Activated CD4-positive, alpha-beta T cell treated with anti-CD3 and anti-CD28 coated beads, Interleukin-2, Interleukin-4, amounts not matched to agents 100 ng/mL and 50 ng/mL, durations not matched to agents 16 hours and 8 hours (primary cell): ENCODE measurements at places on chromosomes 7 and 10.

DNA sequence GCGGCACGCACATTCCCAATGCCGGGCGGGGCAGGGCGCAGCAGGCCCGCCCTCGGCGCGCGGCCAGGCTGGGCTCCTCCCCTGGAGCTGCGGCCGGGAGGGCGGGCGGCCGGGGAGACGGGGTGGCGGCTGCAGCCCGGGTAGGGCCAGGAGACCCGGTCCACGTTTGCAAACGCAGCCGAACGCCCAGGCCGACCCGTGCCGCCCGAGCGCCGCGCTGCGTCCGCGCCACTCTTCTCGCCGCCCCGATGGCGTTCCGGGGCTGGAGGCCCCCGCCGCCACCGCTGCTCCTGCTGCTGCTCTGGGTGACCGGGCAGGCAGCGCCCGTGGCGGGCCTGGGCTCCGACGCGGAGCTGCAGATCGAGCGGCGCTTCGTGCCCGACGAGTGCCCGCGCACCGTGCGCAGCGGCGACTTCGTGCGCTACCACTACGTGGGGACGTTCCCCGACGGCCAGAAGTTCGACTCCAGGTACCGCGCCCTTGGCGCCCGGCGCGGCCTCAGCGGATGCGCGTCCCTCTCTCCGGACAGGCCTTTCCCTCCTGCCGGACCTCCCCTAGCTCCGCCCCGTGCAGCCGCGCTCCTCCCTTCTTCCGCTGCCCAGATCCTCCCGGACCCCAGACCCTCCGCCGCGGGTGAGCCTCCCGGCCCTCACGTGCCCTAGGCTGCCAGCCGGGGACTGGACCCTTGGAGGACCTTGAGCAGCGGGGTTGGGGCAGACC, at the start of gene FKBP9:
FKBP9 (plus strand) TSS at position 115 of the 720 bp plus-strand sequence; CDS start at position 249, 134 bp downstream.
- DNase-seq: no peak

DNA sequence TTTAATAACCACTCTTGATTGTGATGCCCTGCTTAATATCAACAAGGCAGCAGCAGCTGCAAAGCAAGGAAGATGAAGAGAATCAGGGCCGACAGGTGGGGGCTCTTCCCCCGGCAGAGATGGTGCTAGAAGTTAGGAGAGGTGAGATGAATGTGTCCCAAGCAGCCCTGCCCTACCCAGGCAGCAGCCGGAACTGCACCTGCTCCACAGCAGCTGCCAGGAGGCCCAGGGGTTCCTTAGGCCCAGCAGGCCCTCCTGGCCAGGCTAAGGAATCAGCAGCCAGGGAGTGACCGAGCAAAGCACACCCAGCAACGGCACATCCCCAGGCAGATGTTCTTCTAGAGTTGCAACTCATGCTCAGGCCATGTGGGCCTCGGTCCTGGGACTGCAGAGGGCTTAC, 17.9 kb downstream of the AFAP1L2 start:
- no peak for DNase-seq

DNA sequence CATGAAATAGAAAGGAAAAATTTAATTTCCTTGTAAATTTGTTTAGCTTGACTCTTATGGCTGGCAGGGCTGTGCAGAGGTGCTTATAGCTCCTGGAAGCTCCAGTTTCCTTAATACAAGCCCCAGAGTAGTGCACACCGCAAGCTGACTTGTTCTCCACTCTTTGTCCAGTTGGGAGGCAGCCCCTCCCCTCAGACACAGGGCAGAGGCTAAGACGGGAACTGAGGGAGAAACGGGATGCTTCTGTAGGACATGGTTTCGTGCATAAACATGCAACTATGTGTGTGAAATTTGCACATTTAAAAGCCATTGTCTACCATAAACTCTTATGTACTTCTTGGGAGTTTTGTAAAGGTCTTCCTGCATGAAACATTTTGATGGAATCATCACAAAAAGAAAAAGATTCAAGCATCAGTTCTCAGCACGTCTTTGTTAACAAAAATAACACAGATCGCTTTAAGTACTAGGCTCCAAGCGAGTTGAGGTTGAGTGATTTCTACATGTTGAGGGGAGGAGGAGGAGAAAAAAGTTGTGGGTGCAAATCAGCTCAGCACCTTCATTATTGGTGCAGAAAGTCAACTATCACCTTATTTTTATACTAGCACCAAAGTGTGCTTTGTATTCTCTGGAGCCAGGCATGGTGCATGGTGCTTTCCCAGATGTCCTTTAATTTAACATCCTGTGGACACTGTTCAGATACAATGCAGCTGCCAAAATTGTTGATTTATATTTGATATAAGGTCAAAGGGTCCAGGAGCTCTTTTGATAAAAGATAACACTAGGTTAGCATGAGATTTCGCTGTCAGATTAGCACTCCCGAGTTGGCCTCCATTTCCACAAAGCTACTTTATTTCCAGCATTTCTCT, 124.5 kb downstream of the CHN2 start:
- no peak for DNase-seq

GRCh38 chr10:29007748-29008610, 280.9 kb upstream of the LYZL1 start:
- DNase-seq: no peak

DNA sequence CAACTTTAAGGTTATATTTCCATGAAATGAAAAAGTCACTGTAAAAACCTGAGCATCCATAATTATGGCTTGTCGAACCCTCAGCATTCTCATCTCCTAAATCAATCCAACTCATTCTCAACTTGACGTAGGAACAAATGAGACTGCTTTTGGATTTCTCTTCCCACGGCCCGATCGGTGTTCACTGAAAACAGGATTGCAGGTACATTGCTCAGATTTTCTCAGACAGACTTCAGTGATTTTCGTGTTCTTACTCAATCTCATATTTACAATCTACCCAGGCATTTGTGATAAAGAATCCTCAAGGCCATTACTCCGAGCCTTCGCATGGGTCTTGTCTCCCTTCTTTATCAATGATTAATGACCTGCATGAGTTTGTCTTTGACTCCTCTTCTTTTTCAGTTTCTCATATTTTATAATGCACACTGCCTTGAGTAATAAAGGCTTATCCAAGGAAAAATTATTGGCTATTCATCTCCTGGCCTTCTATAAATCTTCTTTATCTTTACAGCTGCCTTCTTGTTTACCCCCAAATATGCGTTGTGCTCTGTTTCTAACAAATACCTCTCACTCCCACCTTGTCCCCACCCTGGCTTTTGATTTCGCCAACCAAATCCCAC, 90.4 kb upstream of the MYO3A start:
- no peak for DNase-seq

DNA sequence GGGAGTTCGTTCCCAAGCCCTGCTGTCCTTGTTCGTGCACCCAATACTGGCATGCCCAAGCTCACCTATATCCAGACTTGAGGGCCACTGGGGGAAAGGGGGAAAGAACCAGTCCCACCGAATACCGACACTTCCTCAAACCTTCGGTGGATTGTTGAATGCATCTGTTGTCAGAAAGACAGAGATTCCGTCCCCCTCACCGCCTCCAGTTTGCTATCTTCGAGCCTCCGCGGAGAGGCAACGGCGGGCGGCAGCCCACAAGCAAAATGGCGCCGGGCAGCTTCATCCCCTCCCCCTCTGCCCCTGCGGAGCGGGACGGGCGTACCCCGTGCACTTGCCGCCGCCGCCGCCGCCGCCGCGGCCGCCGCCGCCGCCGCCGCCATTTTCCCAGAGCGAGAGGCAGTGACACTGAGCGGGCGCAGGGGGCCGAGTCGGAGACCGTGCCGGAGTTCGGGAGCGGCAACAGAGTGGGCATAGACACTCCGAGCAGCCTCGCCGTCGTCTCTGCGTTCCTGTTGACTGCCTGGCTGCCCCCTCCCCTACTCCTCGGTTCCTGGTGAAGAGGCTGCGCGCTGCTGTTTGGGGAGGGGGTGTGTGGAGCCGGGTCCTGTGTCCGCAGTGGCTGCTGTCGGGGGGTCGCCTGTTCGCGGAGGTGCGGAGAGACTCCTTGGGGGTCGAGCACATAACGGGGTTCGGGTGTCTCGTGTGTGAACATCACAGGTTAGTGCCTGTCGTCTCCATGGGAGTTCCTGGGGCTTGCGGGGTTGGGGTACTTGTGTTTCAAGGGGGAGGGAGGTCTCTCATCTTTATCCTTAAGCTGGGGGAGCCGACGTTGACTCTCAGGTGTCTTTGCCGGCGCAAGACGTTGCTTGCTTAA, at the start of gene KMT2E:
KMT2E (plus strand) TSS at position 390 of the 877 bp plus-strand sequence. CDS start 26,748 bp downstream, outside the sequence.
- peak; percentile 91 for DNase-seq

DNA sequence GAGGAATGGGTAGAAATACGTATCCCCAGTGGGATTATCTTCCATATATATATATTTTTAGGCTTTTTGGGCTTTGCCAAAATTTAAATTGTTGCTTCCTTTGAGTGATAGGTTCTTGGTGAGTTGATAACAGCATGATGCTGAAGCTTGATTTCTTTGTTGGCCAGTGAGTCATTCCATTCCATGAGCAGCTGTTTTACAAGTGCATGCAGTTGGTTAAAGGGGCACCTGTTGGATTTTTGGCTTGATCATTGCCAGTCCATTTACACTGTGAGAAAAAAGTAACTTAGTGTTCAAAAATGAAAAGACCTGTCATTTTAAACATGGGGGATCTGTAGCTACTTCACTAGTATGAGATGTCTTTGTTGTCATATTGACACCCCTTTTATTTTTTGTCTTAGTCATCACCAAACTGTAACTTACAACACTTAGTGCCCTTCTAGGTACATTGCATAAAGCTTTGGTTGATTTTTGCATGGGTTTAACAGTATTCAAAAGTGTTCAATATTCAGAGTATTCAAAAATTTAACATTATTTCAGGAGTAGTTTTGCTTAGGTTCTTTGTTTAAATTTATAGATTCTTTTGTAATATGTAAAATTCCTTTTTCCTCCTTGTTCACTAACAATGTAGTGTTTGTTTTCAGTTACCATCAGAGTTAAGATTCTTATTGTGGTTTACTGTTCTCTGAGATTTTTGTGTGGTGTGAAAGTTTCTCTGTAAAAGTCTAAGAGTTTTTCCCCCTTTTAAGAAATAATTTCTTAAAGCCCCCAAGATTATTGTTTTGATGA, 8.8 kb downstream of the AKAP9 start:
- DNase-seq: peak; percentile 35

GRCh38 chr7:11655163-11655562, 176.8 kb downstream of the THSD7A start:
- DNase-seq: no peak

DNA sequence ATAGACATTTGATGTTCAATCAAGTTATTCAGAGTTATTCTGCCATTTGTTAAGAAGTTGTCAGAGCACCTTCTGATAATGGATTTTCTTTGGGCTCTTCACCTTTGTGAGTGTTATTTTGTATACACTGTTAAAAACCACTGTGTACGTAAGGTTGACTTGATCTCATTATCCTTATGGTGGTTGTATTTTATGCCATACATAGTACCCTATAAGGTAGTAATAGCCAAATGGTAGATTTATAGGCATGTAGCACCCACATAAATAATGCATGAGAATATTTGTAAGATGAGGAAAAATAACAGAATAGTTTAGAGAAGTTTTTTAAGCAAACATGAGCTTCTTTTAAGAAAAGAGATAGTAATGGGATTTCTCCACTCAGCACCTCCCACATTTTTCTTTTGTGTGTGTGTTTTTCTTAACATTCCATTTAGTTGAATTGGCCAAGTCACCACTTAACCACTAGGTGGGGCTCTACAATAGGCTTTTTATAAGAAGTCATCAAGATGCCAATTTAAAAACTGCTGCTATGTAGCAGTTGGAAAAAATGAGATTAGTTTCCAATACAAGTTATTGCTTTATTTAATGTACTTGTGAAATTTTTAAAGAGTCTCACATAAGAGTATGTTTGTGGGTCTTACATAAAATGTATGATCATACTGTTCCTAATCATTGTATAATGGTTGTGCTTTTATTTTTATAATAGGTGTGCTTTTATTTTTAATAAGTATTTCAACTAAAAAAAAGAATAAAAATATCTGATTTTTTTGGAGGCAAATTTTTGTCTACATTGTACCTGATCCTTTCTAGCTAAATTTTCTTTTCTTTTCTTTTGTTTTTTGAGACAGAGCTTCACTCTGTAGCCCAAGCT, 41.1 kb upstream of the STMP1 start:
- peak; percentile 50 for DNase-seq

GRCh38 chr10:70759781-70760180, 25.4 kb downstream of the TBATA start:
- no peak for DNase-seq

GRCh38 chr7:102942868-102943267, 30.1 kb downstream of the LRRC17 start:
- DNase-seq: no peak

DNA sequence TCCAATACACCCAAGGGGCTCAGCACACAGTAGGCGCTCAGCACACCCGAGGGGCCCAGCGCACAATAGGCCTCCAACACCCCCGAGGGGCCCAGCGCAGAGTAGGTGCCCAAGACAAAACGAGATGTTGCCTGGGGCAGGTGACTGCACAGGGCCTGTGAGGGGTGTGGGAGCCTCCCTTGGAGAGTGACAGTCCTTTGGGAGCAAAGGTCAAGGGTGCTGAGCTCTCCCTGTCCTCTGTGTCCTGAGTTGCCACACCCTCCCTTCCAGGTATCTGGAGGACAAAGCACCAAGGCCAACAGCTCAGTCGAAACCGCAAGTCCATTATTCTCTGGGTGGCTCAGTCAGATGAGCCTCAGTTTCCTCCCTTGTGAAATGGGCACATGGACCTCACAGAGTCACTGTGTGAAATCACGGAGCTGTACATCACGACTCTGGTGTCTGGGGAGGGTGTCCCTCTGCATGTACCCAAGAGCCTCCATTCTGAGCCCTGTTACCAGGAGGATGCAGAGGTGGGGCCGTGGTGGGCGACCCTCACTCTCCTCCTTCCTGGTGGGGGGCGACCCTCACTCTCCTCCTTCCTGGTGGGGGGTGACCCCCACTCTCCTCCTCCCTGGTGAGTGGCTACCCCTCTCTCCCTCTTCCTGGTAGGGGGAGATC, 81.3 kb downstream of the FOXL3 start:
- no peak for DNase-seq

GRCh38 chr10:94645285-94645684, 38.2 kb upstream of the CYP2C18 start:
- DNase-seq: no peak

- no peak for DNase-seq
Observed at GRCh38 chr7:52369922-52370321, 665.5 kb upstream of the POM121L12 start.

DNA sequence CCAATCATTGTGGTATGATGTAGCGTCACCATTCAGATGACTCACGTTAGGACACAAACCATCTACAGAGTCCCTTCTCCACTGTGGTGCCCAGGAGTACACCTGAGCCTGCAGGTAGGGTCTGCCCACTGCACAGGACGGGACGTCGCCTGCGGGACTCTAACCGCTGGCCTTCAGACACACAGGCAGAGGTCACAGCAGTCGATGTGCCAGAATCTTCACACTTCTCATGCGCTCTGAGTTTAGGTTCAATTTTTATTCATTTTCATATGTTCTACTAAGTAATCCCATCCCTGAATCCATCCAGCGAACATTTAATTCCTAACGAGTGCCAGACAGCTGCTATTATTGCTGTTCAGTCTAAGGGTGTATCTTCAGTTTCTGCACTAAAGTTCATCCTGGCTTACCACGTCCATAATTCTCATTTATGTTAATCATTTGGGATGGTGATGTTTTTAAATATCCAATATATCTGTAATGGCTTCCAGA, 73.3 kb downstream of the CXCL12 start:
- no peak for DNase-seq

- no peak for DNase-seq
Observed at GRCh38 chr10:123455861-123456260, 210.3 kb upstream of the GPR26 start.

GRCh38 chr10:57513637-57514036, 754.1 kb downstream of the IPMK start:
- DNase-seq: no peak
